Activated CD4-positive, alpha-beta T cell treated with anti-CD3 and anti-CD28 coated beads for 24 hours (primary cell): ENCODE measurements at places on chromosomes 5 and 9.

DNA sequence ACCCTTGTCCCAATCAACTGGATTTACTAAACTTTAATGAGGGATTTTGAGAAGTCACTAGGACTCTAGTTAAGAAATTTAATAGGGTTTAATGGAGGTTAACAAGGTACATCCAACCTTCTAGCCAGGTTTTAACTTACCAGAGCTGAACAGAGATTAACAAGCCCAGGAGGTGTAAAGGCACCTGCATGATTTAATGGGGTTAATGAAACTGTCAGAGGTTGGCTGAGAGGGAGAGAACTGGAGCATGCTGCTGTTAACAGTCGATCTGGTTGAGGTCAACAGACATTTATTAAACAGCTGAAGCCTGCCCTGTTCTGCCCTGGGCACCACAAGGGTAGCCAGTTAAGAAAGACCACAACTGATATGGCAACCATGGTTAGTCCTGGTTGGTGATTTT, 13.6 kb downstream of the HAND1 start:
- no peak for DNase-seq

DNA sequence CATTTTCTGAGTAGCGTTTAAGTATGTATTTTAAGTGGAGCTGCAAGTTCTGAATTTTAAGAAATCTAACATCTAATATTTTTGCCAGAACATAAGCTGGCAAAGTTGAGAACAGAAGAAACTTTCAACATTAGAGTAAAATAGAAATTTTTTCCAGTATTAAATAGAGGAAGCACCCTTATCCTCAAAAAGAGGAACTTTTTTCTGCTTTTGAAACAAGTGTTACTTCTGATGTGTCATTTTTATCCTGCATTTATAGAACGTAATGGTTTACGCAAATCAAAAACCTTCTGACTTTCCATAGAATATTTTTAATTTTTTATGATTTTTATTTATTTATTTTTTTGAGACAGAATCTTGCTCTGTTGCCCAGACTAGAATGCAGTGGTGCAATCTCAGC, 21.8 kb downstream of the ZBED3 start:
- no peak for DNase-seq

DNA sequence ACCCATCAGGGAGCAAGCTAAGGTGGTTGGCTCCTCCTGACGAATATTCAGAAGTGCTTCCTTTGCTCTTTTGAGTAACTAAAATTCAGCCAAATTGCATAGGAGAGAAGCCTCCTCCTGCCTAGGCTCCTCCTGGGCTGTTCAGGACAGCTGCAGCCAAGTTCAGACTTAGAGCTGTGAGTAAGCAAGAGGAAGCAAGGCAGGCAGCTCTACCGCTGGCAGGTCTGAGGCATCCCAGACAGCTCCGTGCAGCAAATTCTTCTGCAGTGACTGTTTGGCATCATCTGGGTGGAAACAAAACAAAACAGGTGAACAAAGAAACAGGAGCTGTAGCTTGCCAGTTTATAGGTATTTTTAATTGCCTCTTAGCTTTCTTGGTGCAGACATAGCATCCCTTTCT, 421.0 kb downstream of the GADD45G start:
- DNase-seq = no peak

GRCh38 chr9:82957529-82958379, 105.2 kb downstream of the RASEF start:
- DNase-seq = no peak

GRCh38 chr9:100281676-100282387, 70.9 kb downstream of the TEX10 start:
- DNase-seq = no peak

GRCh38 chr9:127177231-127177630, 54.8 kb upstream of the ANGPTL2 start:
- no peak for DNase-seq

GRCh38 chr5:37304888-37305287, 55.7 kb upstream of the CPLANE1 start:
- no peak for DNase-seq

- DNase-seq = no peak
Observed at GRCh38 chr9:1668441-1668840, 346.7 kb upstream of the SMARCA2 start.

- DNase-seq = no peak
Observed at GRCh38 chr5:102554082-102554481, 55.3 kb upstream of the SLCO6A1 start.

DNA sequence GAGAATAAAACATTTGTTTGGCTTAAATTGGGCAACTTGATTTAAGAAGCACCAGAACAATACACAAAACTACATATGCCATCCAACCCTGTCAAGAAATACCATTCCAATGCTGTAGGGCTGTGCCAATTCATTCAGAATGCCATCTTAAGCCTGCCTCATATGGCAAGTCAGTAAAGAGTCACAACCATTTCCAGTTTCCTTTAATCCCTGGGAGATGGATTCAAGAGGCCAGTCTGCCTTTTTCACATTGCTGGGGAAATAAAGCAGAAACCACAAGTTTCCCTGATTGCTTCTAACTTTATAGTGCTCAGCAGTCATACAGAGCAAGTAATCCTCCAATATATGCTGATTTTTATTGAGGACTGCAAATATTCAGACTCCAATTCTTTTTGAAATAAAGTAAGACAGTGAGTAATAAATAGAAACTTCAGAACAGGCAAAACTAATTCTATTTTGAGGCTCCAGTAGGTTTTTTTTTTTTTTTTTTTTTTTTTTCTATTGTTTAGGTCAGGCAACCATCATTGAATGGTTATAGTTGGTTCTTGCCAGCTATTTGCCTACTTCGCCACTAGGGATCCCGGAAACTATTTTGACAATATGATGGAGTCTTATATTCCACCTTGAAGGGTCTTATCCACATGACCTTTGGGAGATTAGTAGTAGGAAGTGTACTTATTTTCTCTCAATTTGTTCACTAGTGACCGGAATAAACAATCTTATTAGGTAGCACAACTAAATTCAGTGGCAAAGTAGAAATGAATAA, 400.9 kb upstream of the MEF2C start:
- no peak for DNase-seq

GRCh38 chr5:137152616-137153015, 346.5 kb downstream of the SPOCK1 start:
- DNase-seq = no peak

DNA sequence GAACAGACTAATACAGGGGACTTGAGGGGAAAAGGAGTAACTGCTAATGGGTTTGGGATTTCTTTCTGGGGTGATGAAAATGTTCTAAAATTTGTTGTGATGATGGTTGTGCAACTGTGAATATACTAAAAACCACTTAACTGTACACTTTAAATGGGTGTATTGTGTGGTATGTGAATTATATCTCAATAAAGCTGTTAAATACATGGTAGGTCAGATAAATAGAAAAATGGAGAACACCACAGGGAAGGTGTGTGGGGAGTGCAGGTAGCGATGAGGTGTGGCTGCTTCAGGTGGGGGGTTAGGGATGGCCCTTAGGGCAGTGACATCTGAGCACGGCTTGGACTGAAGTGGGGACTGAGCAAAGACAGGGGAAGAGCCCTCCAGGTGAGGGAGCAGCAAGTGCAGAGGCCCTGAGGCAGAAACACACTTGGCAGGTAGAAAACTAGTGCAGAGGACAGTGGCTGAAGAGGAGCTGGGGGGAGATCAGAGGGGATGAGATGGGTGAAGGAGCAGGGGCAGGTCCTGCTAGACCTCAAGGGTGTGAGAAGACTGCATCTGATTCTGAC, 20.9 kb downstream of the EEIG1 start:
- DNase-seq = no peak

DNA sequence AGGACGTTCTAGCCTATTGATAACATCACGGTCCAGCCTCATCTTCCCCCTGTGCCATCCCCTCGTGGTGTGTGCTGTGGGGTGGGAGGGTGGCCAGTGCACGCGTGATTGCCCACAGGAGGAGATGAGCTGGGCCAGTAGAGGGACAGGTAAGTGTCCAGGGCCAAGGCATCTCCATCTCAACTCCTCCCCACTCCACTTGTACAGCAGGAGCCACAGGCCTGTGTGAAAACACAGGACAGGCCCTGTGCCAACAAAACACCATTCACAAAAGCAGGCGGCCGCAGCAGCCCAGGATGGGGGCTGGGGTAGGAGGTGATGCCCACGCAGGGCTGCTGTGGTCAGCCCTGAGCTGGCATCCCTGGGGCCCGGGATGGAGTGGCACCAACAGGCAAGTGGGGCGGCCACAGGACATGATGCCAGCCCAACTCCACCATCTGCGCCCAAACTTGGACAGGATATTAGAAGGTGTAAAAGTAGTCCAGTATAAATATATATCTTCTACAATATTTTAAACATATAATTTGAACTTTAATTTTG, 32.6 kb downstream of the TPPP start:
- DNase-seq = no peak

- DNase-seq = no peak
Observed at GRCh38 chr9:126699401-126699881, 85.7 kb downstream of the LMX1B start.

- DNase-seq = no peak
Observed at GRCh38 chr5:148805326-148806290, 20.8 kb upstream of the ADRB2 start.
